ENCODE measurements at places on chromosomes 2 and 18.

GRCh38 chr2:194166818-194167217 lies 1490.2 kb upstream of the SLC39A10 start:
- DNase-seq, result peak; percentile 52

DNA sequence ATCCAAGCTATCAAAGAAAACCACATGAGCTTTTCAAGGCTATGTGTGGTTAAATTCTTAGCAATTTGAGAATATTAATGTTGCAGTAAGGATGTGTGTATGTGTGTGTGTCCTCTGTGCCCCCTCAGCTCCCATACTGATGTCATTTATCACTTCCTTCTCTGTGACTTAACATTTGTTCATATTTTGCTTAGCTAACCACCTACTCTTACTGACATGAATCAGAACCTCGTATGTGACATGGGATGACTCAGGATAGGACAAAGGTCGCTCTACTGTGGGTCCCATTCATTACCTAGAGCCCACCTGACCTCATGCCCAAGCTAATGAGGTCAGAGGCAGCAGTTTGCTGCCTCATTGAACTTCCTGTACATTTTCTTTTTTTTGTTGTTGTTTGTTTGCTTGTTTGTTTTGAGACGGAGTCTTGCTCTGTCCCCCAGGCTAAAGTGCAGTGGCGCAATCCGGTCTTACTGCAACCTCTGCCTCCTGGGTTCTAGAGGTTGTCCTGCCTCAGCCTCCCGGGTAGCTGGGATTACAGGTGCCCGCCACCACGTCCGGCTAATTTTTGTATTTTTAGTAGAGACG lies 36.3 kb downstream of the MOGAT1 start:
- DNase-seq, result peak; percentile 39

DNA sequence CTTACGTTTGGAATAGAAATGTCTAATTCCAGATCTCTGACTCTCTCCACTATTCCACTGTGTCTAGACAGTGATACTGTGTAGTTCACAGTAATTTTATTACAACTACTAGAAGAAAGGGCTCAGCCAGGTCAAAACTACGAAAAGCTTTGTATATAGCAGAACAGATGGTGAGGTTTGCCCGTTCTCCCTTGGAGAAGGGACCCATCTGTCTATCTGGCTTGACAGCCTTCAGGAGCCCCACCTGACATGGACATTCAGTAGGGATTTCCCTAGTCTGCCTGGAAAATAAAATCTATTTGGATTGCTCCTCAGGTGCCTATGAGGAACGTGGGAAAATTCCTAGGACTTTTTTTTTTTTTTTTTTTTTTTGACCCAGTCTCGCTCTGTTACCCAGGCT lies 435.4 kb downstream of the NRXN1 start:
- DNase-seq, result no peak

DNA sequence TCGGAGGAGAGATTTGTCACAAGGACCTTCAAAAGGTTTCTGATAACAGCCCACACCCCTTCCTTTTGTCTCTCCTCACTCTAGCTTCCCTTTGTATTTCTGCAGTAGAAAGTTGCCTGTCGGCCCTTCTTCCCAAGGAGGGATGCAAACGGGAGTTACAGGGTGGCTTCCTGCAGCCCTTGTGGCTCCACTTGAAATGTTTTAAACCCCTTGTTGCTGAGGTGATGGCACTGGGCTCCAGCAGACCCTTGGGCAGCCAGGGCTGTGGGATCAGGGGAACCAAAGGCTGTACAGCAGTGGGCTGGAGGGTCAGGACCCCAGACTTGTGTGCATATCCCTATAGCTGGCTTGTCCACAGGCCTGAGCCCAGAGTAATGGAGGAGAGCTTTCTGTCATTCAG lies 62.1 kb downstream of the COA5 start:
- DNase-seq, result no peak

DNA sequence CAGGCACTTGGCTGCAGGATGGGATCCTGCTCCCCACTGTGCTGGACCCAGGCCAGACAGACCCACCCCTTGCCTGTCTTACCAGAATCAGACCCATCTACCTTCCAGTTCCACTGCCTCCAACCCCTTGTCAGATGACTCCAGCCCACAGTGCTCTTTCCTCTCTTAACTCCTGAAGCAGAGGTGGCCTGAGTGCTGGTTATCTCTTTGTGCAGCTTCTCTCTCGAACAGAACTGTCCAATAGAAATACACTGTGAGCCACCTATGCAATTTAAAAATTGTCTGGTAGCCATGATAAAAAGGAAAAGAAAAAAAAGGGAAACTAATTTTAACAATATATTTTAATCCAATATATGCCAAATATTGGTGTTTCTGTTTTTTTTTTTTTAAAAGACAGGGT lies 160.2 kb upstream of the SMAD2 start:
- DNase-seq, result no peak

DNA sequence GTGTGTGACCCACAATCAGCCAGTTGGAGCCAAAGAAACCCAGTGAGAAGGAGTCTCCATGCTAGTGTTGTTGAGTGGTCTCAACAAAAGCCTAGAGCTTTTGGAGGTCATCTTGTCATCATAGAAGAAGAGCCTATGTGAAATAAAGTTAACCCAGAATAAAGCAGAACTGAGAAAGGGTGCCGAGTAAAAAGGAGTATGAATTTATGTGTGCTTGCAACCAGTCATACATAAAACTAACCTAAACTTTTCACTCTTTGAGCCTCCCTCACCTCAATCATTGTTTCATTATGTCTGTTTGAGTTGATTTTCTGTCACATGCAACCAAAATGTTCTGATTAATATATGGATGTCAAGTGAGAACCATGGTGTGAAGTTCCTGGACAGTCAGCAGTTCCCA lies 599.3 kb upstream of the ZEB2 start:
- DNase-seq, result no peak

DNA sequence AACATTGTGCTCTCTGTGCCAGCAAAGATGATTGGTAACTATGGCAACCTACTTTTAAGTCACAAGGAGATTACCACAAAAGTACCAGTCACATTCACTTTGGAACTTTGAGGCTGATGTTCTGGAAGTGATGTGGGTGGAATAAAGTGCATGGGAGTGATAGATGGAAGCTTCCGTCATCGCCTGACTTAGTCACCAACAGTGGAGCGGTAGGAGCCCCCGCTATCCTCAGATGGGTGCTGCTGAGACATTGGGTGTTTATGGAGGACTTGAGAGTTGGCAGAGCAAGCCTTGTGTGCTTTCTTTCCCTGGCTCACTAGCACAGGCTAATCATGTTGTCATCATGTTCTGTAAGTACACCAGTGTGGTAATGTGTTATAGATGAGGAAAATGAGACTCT lies 4.6 kb downstream of the PPP1R7 start:
- DNase-seq, result no peak

GRCh38 chr2:216370961-216371712 lies 1.1 kb downstream of the MARCHF4 start:
- no peak for DNase-seq

DNA sequence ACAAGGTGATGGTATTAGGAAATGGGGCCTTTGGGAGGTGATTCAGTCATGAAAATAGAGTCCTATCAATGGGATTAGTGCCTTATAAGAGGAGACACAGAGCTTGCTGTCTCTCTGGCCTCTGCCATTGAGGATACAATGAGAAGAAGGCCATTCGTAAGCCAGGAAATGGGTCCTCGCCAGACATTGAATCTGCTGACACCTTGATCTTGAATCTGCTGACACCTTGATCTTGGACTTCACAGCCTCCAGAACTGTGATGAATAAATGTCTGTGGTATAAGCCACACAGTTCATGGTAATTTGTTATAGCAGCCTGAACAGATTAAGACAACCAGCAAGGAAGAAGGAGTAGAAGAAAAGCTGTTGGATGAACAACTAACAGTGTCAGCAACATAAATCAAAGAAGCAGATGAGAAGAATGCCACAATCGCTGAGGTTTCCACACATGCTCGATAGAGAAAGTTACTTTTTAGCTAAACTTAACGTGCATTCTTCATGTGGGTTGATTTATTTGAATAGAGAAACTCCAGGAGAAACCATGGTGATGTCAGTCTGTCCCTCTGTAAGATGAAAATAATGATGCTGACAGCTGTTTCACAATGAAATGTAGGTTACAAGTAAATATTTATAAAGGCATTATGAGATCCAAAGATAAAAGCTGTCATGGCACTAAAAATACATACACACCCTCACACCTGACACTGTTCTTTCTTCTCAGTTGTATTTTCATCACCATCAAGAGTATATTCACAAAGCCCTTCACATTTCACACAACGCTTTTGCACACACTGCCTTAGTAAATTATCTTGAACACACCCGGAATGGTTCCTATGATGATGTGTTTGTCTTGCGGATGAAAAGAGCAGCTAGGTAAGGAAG lies 153.7 kb upstream of the NCK2 start:
- no peak for DNase-seq

GRCh38 chr2:100235098-100235497 lies 87.2 kb downstream of the LONRF2 start:
- DNase-seq, result no peak

GRCh38 chr2:206150168-206150567 lies 9.1 kb downstream of the NDUFS1 start:
- DNase-seq, result no peak

DNA sequence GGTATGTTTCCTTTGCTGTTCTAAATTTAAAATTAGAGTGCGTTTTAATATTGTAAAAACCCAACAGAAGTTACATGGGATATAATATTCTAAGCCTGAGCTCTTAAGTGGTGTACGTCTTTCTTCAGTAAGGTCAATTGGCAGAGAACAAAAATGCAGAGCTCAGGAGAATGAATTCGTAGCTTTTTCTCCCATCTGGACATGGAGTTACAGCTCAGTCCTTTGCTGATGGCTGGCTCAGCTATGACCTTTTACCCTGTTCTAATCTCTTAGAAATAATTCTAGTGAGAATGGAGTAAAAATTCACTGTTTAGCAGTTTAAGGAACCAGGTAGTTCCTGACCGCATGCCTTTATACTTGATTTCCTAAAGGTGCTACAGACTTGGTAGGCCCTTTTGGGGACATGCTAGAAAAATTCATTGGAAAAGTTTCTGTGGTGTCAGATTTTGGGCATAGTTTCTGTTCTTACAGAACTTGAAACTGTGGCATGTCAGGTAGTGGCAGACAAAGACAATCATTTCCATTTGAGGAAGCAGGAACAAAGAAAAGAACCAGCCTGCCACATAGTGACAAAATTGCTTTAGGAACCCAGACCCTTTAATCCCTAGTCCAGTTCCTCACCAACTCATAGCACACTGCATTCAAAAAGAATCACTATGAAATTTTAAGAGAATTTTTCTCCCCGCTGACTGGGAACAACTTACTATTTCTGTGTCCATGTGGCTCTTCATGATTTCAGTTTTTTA lies 566.8 kb upstream of the ZNF804A start:
- no peak for DNase-seq

DNA sequence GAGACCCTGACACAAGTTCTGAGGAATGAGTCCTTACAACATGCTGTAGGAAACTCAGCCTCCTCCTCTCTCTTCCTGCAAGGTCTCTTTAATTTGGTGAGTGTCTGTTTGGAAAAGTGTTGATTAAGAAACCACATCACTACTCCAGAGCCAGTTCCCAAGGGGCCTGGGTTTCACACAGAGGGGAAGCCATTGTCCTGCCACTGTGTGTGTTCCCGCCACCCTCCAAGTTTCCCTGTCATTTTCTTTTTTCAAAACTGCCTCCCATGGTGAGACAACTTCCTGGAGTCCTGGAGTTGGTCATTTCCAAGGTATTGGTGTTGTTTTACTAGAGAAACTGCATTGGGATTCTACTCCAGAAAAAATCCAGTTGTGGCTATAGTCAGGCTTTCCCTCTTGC lies 232.0 kb upstream of the PARD3B start:
- no peak for DNase-seq

GRCh38 chr2:217996361-217996760 lies 6.4 kb downstream of the TNS1 start:
- no peak for DNase-seq

- no peak for DNase-seq
Observed at GRCh38 chr2:143000599-143000998, 123.1 kb downstream of the KYNU start.

- DNase-seq, result no peak
Observed at GRCh38 chr2:84874381-84875212, 6.3 kb downstream of the TRABD2A start.

DNA sequence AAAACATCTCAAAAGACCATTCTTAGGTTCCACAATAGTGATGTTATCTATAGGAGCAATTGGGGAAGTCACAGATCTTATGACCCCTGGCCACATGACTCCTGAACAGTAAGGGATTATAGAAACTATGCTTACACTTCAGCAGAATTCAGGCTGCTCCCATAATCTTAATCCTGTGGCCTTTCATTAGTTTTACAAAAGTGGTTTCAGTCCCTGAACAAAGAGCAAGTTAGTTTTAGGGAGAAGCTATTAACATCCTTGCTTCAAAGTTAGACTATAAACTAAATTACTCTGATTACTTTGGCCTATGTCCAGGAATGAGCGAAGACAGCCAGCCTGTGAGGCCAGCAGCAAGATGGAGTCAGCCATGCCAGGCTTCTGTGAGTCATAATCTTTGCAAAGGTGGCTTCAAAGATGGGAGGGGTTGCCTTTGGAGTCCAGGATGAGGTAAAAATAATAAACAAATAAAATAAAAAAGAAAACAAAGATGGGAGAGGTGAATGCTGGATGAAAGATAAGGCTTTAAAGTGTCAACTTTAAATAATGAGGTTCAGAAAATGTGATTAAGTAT lies 168.7 kb upstream of the NDUFV2 start:
- DNase-seq, result no peak

DNA sequence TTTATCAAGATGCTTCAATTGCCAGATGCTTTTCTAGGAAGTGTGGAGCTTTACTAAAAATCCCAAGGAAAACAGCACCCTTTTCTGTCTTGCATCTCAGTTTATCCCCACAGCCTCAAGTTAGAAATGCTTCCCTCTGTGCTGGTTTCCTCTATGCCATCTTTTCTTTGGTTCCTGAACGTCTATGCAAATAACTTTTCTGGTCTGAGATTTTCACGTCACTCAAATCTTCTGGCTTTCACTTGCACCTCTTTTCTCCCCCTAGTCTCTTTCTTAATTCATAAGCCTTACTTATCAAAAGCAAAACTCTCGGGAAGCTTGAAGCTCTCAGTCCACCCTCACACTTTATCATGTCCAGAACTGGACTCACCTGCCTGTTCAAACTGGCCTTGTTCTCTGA lies 33.9 kb downstream of the ARHGAP25 start:
- no peak for DNase-seq

- no peak for DNase-seq
Observed at GRCh38 chr18:70068981-70069380, 121.3 kb upstream of the CD226 start.

DNA sequence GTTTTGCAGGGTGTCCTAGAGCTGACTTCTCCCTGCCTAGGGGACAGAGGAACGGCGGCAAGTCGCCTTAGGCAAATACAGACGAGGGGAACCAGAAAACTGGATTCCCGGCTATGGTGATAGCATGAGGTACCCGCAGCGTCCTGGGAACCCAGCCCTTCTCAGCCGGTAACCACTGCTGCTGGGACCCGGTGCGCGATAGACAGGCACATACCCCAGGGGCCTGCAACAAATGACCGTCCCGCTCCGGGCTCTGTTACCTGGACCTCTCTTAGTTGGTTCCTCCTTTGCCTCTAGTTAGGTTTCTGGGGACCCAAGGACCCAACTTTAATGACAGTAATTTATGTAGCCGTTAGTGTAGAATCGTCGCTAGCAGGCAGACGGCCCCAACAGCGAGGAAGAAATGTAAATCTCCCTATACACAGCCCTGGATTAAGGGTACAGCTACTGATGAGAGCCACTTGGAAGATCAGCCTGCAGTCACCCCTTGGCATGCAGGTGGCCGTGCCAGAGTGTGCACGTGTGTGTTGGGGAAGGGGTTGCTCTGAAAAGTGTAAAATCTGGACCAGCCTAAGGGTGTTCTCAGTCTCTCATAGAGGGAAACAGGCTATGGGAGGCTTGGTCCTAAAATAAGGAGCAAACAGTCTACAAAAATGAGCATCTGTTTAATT lies 819 bp upstream of the SERPINE2 start:
- no peak for DNase-seq
